Panc1 (cell line): ENCODE measurements at places on chromosomes 2 and 18.
A peak's percentile ranks its signal among the peaks of the same experiment; 100 is the strongest.

DNA sequence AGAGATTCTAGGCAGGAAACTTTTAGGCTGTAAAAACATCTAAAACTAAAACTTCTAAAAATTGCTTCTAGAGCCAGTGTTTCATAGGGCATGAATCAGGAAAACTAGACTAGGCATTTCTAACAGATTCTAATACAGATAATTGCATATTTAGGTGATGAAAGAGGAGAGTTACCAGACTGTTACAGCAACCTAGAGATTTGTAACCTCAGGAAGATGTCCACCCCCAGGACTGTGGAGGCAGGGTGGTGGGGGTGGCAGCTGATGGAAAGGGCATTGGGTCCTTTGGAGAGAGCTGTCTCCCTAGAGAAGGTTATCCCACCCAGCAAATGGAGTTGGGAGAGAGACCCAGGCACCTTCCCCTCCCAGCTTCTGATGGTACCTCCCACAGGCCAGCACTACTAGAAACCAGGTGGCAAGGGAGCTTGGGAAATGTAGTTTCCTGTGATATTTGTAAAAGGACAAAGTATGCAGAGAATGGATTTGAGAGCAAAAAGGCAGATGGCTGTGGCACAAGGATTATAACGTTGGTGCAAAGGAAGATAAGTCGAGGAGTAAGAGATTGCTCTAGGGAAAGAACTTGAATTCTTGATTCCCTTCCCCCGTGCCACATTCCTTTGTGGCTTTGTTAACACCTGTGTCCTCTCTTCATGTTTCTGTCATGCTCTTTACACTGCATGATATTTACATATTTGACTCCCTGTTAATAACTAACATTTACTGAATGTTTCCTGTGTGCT, 75.6 kb upstream of the MGAT5 start:
- no peak for DNase-seq

GRCh38 chr2:28583899-28584553, 88.2 kb downstream of the PLB1 start:
- peak; percentile 99 for DNase-seq

DNA sequence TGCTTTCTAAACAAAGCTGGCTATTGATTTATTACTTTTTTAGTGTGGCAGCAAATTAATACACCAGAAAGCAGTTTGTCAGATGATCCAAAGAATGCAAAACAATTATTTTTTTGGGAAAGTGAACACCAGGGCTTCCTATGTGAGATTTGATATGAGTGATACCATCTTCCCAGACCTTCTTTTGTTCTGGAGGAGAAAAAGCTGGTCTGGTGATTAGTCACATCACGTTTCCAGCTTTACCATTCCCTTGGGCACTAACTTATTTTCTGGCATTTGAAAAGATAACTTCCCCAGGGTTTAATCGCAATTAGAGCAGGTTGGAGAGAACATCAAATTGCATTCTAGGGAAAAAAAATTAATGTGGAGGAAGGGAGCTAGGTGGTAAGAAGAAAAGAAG, 182.9 kb upstream of the TANK start:
- DNase-seq: no peak

DNA sequence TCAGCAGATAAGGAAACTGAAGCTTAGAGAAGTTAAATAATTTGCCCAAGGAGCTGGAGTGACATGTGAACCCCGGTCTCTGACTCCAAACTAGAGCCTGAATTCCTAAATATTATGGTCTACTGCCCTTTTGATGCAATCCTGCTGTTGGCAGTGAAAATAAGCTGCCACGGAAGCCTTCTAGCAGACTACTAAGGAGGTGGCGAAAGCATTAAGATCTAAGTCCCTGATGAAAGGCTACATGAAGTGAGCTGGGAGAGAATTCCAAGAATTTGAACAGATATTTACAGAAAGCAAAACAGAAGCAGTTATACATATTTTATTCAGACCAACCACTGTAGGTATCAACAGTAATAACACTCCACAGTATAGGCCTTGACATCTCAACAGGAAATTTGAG, 28.1 kb downstream of the TRMT61B start:
- no peak for DNase-seq

GRCh38 chr2:69781321-69782248, 39.7 kb downstream of the ANXA4 start:
- no peak for DNase-seq

DNA sequence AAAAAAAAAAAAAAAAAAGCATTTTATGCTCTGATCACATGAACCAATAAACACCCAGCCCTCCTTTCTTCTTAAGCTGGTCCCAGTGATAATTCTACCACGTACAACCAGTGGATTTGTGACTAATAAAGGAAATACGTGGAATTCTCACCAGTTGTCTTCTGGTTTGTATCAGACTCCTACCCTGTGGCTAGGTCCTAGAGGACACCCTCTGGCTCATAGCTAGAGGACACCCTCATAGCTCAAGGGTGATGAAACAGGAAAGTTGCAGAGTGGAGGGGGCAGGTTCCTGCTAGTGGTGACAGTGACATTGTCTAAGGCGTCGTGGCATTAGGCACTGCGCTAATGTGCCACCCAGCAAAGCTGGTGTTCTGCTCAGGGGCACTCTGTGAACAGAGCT, 167.8 kb downstream of the BCL11A start:
- DNase-seq: no peak

DNA sequence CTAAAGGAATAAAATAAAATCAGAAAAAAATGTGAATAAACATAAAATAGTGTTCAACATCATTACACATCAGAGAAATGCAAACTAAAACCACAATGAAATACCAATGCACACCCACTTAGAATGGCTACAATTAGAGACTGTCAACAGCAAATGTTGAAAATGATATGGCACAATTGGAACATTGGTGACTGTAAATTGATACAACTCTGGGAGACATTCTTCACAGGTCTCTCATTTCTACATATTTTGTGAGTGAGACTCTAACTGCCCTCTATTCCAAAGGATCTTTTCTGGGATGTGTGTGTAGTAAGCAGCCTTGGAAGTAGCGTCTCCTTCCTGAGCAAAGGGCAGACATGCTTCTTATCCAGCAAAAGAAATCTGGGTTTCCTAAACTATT, 323.0 kb downstream of the FBXO15 start:
- no peak for DNase-seq

DNA sequence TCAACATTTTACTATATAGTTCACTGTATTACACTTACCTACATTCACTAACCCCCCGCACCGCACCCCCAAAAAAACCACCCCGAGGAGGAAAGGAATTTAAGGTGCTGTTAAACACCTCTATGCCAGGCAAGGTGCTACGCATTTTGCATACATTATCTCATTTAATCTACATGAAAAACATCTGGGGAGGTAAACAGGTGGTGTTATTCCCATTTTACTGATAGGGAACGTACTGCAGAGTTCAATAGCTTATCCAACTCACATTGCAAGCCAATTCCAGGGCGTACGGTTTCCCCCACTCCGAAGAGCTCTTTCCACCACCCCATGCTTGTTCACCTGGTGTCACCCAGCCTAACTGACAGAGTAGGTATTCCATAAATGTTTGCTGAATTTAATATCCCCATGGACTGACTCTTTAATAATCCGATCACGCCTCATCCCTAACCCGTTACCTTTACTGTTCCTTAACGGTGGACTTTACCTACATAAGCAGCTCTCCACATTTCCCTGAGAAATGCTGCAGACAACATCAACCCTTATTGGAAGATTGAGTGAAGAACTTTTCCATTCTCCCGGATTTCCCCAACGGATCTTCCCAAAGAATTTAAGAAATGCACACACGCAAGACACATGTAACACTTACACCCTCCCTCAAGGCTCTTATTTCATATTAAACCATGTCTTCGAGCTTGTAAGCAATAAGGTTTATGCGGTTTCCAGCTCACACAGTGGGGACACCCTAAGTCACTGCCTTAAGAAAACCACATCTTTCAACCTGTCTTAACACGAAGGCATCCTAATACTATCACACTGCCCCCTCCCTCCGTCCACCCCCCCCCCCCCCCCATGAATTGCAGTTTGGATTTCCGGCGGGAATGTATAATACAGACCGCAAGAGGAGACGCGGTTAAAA, 1.2 kb downstream of the RAPH1 start:
- peak; percentile 30 for DNase-seq

DNA sequence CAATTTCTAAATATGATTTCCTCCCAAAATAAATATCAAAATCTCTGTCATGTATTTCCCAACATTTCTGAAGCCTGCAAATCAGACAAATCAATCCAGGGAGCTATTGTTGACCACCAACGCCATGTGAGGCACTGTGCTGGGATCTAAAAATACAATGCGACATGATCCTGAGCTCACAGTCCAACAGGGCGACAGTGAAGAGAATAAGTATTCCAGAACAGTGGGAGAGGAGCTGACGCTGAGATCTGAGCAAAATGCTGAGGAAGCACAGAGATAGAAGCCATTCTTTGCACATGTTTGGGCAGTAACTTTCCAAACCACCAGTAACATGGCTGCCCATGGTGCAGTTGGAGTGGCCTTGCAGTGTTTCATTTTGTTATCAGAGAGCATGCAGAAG, 412.5 kb downstream of the LRATD1 start:
- DNase-seq: no peak

DNA sequence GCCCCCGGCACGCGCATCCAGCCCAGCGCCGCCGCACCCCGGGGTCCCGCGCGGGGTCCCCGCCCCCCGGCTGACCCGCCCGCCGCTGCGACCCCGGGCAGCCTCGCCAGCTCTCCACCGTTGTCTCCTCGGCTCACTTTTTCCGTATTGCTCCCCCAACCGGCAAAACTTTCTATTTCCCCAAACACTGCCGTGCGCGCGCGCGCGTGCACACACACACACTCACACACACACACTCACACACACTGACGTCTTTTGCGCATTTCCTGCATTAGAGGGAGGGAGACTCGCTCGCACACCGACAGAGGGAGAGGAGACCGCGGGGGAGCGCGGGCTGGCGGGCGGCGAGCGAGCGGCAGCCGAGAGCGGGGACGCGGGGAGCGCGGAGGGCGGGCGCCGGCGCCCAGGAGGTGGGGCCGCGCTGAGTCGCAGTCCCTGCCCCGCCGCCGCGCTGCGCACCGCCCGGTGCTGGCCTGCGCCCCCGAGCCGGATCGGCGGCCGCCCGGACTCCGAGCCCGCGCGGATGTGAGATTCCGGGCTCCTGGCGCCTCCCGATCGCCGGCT, 542 bp upstream of the PRKCE start:
- DNase-seq: peak; percentile 79
